ENCODE measurements at places on chromosomes 7 and 10.

DNA sequence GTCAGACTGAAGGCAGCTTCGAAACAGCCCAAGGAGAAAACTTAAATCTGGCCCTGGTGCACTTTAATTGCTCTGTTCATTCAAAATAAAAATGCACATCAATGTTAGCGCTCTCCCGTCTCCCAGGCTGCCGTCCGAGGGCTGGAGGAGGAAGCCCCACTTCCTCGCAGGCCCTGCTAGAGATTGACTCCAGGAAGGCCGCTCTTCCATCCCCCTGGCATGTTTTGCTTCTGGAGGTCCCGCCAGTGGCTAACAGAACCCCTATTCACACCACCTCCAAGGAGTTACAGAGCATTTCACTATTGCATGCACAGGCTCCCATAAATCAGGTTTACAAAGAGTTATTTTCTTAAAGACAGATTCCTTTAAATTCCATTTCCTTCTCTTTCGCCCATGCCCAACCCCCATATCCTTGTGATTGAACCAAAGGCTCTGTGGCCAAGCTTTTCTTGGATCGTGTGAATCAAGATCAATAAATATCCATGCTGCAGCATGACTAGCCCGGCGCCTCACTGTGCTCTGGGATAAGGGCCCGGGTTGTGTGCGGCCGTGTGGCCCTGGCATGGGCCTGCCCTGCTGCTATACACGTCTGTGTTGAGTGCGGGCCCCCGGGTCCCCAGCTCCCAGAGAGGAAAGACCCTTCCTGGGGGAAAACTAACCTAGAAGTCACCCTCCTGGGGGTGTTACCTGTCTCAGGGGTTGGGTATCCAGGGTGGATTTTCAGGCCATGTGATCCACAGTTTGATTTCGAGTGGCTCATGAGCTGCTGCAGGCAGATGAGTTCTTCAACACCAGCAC lies 118.7 kb upstream of the GDF10 start:
- DNase-seq, result no peak

DNA sequence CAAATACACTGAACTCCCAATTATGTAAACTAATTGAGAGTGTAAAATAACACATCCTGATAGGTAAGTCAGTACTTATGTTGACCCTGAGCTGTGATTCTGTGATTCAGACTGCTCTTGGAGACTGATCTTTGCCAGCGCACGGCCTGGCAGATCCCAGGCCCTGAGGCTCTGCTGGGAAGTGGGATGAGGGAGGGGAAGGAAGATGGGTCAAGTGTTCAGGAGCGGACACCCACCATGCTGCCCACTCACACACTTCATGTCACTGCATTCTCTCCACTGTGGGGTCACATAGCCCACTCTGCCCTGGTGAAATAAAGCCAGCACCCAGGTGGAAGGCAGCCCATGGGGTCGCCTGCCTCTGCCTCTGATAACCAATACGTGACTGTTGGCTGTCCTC lies 226.2 kb downstream of the TNS3 start:
- no peak for DNase-seq

DNA sequence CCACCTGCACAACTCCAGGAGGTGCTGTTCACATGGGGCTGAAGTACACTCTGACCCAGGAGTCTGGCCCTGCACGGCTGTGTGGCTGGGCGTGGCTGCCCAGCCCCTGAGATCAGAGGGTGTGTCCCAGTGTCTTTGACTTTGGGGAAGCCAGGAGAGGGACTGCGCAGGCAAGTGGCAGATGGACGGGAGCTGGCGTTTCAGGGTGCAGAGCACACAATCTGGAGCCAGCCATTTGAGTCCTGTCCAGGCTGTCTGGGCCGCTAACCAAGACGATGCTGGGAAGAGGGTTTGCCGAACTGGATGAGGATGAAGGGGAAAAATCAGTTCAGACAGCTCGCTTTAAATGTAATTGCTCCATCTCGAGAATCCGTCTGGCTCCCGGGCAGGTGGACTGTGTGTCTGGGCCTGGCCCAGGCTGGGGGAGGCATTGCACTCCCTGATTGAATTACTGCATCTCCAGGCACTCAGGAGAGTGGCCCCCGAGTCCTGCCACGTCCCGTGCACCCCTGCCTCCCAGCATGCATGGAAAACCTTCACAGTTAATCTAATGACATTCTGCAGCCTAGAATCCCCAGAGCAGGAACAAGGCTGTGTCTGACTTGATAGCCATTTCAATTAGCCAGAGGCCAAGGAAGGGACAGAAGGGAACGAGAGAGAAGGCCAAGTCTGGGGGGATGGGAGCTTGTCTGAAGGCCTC lies 120.8 kb upstream of the NANOS1 start:
- DNase-seq, result no peak

DNA sequence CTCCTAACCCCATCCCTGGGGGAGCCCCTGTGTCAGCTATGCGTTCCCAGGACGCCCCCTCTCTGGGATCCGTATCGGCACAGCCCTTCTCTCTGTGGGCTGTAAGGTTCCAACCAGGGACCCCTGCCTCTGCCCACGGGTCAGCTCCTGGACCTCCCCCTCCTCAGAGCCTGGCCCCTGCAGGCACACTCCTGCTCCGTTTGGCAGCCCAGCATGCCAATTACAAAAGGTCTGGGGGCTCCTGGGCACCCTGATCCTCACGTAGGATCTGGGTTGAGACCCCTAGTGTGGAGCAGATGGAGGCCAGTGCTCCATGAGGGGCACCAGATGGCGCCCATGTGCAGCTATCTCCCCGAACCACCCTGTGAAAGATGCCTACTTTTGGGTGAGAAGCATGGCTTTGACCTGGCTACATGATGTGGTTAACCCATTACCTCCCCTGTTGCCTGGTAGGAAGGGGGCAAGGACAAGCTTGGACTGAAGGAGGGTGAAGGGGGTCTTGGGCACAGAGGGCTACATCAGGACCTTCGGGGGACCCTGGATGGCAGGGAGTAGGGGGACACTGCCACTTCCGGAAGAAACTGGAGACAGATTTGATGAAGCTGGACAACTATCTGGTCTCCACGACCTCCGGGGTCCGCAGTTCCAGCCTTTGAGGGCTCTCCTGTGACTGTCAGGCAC lies 9.0 kb downstream of the TACR2 start:
- DNase-seq, result peak; percentile 60

GRCh38 chr10:18157881-18158280 lies 17.7 kb downstream of the CACNB2 start:
- no peak for DNase-seq

GRCh38 chr10:103812432-103812831 lies 42.9 kb downstream of the SH3PXD2A start:
- no peak for DNase-seq

Measured in GM13977 (cell line).